Fibroblast of skin of scalp (primary cell): ENCODE measurements at places on chromosomes 4 and X.

DNA sequence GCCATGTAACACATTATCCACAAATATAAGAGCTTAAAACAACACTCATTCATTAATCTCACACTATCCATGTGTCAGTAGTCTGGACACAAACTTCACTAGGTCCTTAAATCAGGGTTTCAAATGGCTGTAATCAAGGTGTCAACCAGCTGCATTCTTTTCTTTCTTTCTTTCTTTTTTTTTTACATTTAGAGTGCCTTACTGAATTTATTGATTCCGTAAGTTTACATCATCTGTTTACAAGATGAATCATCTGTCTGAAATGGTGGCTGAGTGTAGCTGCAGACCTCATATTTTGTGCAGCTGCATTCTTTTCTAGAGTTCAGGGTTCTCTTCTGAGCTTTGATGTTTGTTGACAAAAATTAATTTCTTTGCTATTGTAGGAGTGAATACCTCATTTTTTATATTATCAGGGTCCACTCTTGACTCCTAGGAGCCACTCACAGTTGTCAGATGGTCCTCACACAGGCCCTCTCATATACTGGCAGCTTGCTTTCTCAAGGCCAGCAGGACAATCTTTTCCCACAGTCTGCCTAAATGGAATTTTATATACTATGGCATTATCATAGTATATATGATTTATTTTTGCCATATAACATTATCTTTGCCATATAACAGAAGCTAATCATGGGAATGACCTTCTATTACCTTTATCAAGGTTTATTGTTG is 37.8 kb downstream of the SPOCK3 start:
- peak; percentile 0 for DNase-seq

DNA sequence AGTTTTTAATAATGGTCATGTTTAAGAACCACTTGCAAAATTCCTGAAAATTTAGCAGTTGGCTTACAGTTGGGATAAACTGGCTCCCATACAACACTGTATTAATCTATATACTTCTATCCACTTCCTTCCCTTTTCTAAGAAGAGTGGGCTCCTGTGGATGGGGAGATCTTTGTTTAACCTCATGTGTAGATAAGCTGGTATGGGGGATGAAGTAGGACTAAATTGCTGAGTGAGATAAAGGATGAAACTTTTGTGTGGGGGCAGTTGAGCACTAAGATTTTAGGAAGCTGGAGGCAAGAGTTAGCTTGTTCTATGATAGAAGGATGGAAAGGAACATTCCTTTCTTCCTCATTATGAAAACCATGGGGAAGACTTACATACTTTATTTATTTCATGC is 54.6 kb upstream of the ATP8A1 start:
- no peak for DNase-seq

DNA sequence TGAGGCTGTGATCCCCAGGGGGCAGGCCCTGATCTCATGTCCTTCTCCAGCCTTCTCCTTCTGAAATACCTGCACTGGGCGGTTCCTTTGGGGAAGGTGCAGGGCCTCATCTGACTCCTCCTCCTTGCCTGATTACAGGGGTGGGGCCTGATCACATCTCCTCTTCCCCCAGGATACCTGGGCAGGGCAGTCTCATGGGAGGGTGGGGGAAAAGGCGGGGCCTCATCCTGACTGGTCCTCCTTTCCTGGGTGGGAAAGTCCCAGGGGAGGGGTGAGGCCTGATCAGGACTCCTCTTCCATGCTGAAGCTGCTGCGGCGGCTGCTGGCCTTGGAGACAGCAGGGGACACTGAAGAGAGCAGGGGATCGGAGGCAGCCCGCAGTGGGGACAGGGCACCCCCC is 13.3 kb downstream of the TFE3 start:
- no peak for DNase-seq

DNA sequence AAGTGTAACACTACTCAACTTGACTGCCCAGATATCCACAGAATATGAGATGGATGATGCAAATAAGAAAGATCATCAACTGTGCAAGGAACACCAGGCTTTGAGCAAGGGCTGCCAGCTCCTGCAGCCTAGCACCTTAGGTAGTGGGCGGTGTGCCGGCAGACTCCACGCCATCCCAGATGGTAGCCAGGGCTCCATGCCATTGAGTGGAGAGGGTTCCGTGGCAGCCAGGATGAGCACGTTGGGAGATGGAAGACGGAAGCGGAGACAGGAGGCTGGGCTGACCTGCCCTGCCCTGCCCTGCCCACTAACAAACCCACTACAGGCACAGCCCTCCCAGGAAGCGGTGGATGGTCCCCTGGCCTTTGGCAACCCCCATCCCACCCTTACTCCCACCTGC is 51.9 kb downstream of the TMPRSS11F start:
- DNase-seq, result no peak

DNA sequence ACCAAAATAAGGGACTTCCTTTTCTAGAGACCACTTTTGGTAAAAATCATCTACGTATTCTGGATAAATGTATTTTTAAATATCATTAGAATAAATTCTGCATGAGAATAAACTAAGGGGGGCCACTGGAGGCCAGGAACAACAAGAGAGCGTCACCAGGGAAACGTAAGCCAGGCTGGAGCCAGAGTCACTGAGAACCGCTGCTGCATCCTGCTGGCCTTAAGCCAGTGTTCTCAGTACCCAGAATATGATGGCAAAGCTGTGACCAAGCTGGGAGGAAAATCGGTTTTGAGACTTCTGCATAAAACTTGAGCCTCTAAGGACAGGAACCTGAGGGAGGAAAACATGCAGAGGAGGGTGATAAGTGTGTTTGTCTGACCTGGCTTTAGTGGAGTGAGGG is 63.0 kb upstream of the FAM9A start:
- no peak for DNase-seq

GRCh38 chrX:65900850-65901844 is 138.7 kb downstream of the VSIG4 start:
- DNase-seq, result no peak

DNA sequence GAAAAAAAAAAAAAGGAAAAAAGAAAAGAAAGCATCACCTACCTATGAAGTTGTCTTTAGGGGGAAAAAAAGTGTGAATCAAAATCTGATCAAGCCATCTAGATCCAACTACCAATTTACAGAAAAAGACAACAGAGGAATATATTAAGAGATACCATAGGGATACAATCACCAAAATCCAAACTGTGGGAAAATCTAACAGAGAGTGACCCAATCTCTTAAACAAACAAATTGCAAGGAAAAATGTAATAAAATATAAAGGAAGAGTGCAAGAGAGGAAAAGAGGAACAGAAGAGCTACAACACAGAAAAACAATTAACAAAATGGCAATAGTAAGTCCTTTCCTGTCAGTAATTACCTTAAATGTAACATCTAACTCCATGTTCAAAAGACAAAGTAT is 19.0 kb downstream of the THOC2 start:
- DNase-seq, result peak; percentile 21

DNA sequence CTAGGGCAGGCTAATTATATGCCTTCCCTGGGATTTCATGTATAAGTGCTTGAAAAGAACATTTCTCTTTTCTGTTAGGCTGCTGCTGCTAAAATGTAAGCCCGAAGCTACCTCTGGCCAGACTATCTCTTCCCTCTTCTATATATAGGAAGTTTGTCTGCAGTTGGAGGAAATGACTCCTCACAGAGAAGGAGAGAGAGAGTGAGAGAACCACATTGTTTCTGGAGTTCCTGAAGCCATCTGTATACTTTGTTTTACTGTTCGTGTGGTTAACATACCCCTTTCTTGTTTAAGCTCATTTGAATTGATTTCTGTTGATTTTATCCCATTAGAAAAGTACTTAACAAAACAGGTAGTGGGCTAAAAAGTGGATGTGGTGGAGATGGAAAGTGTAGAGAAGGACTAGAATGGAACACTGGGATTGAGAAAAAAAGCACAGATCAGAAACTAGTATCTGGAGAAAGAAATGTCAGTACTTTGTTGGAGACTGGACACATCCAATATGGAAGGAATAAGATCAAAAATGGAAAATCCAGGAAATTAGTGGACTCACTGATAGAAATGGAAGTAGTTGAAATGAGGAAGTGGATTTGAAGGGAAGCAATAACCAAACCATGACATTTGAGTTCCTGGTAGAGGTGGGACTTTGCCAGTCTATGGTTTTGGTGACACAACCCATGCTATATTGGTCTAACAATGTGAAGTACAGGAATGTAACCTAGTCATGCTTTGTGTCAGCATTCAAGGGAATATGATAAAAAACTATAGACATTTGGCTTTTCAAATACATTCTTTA is 112.6 kb downstream of the TMA16 start:
- DNase-seq, result no peak

DNA sequence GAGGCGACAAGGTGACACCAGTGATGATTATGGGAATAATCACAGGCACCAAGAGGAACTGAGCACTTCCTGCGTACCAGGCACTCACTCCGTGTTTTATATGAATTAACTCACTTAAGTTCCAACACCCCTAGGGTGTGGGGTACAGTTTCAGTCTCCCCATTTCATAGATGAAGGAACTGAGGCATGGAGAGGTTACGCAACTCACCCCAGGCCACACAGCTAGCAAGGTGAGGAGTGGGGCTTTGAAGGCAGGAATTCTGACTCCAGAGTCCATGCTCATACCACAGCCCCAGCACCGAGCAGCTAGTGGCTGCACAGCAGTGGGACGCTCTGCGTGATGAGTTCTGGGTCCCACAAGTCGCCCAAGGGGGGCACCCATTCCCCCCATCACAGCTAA is 29.9 kb downstream of the PPP2R2C start:
- DNase-seq, result no peak

- peak; percentile 39 for DNase-seq
Observed at GRCh38 chr4:94274912-94275311, 67.2 kb downstream of the SMARCAD1 start.

GRCh38 chrX:134688031-134688823 is 30.0 kb upstream of the PLAC1 start:
- no peak for DNase-seq

DNA sequence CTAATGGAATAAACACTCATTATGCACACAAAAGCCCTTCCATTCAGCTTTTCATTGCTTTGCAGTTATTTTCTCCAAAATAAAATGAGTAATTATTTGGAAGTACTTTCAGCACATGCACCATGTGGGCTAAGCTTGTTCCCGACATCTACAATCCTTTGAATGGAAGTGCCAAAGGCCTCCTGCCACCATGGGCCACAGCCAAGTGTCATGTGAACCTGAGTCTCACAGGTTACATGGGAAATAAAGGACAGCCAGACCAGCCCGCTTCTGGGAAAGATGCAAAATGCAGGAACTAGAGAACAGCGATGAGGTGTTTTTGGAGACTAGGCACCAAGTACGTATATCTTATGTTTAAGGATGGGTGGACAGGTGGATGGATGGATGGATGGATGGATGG is 181.8 kb downstream of the AFF2 start:
- DNase-seq, result no peak

- DNase-seq, result no peak
Observed at GRCh38 chr4:88162626-88163025, 4.2 kb upstream of the ABCG2 start.

DNA sequence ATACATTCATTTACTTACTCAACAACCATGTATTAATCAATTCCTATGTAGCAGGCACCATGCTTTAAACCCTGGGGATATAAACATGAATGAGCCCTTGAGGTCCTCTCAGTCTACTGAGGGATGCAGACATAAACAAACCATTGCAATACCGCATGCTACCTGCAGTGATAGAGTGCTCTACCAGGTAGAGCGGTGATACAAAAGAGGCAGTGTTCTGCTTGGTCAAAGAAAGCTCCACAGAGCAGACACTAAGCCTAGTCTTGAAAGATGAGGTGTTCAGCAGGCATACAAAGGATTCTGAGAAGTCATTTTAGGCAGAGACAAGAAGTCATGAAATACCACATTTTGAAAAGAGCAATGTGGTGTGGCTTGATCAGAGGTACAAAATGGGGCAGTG is 26.9 kb upstream of the AMOT start:
- DNase-seq, result no peak

GRCh38 chr4:150600812-150601445 is 19.0 kb downstream of the MAB21L2 start:
- no peak for DNase-seq

- no peak for DNase-seq
Observed at GRCh38 chr4:2831611-2832308, 11.9 kb upstream of the ADD1 start.

DNA sequence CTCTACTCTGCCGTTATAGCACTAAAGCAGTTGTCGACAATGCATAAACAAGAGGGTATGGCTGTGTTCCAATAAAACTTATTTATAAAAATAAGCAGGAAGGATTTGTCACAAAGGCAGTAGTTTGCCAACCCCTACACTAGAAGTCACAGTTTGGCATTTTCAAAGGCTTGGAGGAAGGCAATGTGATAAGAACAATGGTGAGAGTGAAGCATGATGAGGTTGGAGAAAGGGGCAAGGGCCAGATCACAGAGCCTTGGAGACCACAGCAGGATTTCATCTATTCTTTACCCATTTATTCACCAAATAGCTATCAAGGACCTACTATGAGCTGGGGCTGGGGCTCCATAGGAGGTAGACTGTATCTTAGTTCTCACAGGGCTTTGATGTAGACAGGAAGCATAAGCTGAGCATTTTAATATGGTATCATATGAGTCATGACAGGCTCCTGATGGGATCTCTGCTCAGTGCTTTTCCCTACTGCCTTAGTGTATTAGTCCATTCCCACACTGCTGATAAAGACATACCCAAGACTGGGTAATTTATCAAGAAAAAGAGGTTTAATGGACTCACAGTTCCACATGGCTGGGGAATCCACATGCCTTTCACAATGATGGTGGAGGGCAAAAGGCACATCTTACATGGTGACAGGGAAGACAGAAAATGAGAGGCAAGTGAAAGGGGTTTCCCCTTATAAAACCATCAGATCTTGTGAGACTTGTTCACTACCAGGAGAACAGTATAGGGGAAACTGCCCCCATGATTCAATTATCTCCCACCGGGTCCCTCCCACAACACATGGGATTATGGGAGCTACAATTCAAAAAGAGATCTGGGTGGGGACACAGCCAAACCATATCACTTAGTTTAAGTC is 58.9 kb downstream of the PPM1K start:
- DNase-seq, result no peak

DNA sequence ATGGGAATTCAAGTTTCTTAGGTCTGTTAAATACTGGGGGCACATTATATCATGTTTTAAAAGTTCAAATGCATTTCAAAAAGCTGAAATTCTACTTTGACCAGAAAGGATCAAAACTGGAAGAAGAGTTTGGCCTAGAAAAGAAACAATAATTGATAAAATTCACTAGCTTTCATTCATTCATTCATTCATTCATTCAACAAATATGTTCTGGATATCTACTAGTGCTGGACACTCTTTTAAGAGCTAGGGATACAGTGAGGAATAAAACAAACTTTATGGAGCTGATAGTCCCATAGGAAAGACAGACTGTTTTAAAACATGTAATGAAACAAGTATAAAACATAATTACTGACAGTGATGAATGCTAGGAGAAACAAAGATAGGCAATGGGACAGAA is 106.0 kb downstream of the JADE1 start:
- no peak for DNase-seq

DNA sequence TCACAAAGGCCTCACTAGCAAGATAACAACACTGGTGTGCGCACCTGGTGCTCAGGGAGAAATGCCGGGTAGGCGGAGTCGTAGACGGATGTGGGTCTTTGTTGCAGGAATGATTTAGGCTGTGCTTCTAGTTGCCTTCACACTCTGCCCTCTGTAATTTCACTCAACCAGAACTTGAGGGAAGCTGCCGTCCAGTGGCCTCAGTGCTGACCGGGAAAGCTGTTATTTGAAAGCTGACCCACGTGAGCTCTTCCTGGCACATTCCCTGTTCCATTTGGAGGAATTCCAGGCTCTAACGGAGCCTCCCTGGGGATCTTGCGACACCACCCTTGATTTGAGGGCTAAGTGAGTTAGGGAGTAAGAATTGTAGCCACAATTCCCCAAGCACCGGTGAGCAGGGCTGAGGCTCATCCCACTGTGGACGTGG is 15.9 kb downstream of the SH3TC1 start:
- peak; percentile 69 for DNase-seq

- no peak for DNase-seq
Observed at GRCh38 chr4:113181289-113182007, 132.0 kb downstream of the ANK2 start.
